ENCODE measurements at places on chromosomes 6 and 20.

- DNase-seq, result no peak
Observed at GRCh38 chr20:58140787-58141425, 87.5 kb downstream of the ANKRD60 start.

DNA sequence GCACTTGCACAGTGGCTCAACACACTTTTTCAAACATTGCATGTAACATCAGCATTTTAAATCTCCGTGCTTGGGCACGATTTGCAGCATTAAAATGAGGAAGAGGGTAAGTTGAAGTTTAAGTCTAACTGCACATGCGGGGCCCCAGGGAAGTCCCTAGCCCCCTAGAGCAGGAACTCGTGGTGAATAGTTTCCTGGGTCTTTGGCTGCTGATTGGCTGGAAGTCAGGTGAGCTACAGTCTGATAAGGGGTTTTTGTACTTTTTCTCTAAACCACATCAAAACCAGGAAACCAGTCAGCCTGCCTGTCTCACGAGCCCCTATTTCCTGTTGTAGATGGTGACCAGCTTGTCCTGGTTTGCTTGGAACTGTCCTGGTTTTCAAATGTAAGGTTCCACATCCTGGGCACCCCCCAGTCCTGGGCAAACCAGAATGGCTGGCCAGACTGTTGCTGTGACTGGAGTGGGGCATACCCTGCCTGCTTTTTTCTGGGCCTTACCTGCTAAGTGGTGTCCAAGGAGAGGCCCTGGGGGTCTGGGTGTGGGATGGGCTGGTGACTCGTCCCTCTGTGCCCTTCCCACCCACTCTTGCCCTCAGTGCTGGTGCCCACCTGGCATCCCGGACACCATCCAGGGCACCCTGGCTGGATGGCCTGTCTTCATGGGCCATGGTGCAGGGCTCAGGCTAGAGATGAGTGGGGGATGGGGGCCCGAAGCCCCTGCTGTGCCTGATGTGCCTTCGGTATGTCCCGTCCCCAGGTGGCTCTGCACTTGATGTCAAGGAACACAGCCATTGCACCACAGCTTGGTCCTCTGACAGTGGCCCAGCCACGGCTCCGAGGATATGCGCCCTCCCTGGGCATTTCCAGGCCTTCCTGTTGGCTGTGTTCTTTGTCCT, 31.8 kb downstream of the SUN5 start:
- DNase-seq, result no peak

- DNase-seq, result no peak
Observed at GRCh38 chr20:44728801-44729443, 13.8 kb downstream of the CCN5 start.

DNA sequence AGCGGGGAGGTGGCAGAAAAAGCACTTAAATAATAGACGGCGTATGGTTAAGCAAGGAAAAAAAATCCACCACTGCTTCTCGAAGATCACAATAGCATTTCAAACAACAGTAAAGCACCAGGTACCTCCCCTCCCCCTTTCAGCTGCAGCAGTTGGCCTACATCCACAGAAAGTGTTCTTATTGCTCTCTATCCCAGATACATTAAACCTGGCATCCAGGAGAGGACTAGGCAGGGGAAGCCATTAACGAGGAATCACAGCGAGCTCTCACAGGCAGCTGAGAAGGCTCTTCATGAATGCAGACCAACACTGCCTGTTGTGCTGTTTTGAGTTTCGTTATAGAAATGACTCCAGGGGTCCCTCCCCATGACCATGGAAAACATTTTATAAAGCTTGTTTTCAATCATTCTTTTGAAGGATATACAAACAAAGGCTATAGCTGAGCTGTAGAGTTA, 11.8 kb downstream of the FYN start:
- DNase-seq, result no peak

DNA sequence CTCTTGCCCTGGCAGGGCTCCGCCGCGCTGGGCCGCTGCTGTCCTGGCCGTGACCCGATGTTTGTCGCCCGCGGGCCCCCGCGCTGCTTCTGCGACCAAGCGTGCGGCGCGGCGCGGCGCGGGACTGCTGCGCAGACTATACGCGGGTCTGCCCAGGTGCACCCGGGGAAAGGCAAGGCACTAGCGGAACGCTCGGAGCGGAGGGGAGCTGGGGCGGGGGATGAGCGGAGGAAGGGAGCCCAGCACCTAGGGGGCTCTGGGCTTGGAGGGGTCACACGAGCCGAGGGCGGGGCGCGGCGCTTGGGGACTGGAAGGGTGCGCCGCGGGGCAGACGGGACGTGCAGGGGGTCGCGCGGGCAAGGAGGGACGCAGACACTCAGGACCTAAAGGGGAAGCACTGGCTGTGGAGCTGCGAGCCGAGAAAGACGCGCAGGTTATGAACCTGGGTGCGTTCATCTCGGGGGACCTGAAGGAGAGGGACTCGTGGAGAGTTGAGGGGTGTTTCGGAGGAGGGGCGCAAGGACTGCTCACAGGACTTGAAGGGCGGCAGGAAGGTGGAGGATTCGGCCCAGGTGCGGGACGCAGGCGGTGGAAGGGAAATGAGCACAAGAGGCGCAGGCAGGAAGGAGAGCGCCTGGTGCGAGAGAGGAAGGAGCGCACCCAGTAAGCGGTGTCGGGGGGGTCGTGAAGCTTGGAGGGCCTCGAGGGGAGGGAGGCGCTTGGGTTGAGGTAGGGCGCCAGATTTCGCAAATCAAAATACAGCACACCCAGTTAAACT, 40.8 kb upstream of the ZNFX1 start:
- DNase-seq, result no peak
